ENCODE measurements at places on chromosomes 3 and 15.

- no peak for DNase-seq
These were observed 218.2 kb downstream of the ATP8B4 start for GRCh38 chr15:49900903-49901235.

GRCh38 chr15:80182611-80183261 is 29.9 kb downstream of the FAH start:
- no peak for DNase-seq

DNA sequence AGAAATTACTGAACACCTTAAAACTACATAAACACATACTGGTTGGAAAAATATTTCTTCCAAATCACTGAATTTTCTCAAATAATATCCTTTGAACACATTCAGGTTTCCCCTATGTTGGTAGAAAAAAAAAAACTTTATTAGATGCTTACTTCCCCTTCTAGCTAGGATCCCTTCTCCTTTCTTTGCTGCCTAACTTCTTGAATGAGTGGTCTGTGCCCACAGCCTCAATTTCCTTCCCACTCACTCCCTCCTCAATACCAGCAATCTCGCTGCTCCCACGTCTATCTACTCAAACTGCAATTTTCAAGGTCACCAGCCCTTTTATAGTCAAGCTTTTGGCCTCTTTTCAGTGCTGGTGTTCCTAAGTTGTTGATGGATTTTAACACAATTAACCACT is 8.3 kb downstream of the CD200R1 start:
- DNase-seq = no peak

DNA sequence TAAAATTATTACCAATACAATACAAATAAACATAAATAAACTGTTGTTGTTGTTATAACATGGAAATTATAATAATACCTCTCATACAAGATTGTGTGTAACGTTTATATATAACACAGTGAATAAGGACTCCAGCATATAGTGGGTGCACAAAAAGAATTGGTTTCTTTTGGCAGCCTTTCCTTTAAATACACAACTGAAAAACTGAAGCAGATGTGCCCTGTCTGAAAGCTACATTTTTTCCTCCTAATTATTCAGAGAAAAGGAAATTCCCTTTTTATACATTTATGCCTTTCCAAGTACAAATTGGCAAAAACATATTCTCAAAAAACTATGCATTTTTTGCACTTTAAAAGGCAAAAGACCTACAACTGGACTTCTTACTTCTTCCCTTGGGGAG is 928.9 kb upstream of the NR2F2 start:
- no peak for DNase-seq

- DNase-seq = no peak
These were observed 201.3 kb upstream of the PRICKLE2 start for GRCh38 chr3:64426551-64426950.

- DNase-seq = peak; percentile 49
These were observed 237.1 kb downstream of the RYR3 start for GRCh38 chr15:33547876-33548275.

- no peak for DNase-seq
These were observed 741 bp upstream of the ZNF106 start for GRCh38 chr15:42491539-42492225.

DNA sequence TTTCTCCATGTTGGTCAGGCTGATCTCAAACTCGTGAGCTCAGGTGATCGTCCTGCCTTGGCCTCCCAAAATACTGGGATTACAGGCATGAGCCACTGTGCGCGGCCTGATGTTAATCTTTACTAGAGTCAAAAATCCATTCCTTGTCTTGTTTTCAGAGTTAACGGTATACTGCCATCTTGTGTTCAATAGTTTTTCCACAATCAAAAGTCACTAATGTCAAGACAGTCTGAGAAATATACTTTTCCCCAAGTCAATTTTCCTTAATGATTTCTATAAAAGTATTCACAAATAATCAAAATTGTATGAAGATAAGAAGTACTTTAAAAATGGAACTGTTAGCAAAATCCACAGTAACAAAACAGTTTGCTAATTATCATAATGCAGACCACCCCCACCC is 8.5 kb downstream of the CRBN start:
- no peak for DNase-seq

- no peak for DNase-seq
These were observed 91.6 kb upstream of the KLHL25 start for GRCh38 chr15:85886309-85886811.

DNA sequence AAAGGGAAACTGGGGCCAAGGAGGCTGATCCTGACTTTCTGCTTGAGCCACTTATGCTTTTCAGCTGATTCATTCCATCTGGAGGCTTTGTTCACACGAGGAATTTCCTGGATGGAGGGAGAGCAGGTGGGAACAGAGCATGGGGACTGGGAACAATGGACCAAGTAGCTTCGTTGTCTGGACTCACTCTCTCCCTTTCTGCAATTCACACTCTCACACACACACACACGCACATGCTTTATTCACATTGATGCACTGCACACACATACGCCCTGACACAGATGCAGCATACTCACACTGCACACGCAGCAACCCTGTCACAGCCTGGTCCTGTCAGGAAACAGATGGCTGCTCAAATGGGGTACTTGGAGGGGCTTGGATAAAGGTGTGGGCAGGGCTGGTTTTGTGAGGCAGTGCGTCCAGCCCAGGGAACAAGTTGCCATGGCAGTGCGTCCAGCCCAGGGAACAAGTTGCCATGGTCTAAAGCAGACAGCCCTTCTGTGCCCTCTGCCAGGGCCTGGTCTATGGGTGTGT is 19.8 kb upstream of the CHCHD6 start:
- DNase-seq = no peak

DNA sequence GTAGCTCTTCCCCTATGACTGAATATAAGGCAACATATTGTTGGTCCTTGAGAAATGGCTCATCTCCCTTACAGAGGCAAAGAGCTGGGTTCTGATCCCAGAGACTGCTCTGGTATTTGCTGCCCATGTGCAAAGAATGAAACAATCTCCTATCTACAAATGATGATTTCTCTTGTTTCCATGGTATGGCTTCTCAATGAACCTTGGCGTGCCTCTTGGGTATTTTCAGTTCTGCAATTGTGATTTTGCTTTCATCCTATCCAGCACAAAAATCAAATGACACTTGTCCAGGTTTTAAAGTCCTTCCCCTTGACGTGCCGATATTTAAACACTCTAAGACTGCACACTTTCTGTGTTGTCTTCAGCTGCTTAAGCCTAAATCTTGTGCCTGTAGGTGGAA is 109.8 kb upstream of the NR2F2 start:
- DNase-seq = no peak

GRCh38 chr3:112001526-112001925 is 2.8 kb downstream of the TAGLN3 start:
- DNase-seq = no peak

GRCh38 chr3:80215191-80215590 is 447.4 kb upstream of the ROBO1 start:
- no peak for DNase-seq

DNA sequence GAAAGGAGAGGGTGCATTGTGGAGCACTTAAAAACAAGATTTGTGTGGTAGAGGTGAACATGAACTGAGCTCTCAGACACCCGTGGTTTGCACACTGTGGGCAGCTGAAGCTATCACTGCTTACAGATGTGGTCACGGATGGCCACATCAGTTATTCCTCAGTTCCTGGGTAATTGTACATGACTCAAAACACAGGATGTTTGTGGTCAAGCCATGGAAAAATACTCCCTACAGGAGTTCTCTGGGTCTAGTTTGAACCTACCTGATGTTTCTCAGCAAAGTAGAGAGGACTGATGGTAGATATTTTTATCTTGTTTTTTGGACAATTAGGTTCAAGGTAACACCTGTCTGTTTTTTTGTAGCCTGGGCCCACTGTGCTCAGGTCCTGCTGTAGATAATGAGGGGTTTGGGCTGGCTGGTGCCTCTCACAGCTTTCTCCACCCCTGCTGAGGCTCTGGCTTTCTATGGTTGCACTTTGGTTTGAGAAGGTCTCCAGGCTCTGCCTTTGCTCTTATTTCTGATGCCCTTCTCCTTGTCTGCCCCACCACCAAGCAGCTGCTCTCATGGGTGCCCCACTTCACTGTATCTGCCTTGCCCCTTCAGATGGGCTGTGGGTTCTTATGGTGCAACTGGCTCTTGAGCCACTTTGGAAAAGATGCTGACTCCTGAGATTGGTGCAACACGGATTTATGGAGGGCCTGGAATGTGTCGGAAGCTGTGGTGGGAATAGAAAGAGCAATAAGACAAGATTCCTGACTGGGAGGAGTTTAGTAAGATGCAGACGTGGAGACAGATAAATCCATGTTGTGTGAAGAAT is 40.1 kb downstream of the CDCP1 start:
- DNase-seq = no peak

Data from mesothelial cell of epicardium (in vitro differentiated cells).